ENCODE measurements at places on chromosomes 3 and 15.

- DNase-seq: no peak
These were observed 23.3 kb downstream of the LRRC2 start for GRCh38 chr3:46542801-46543201.

- DNase-seq: no peak
These were observed 367.5 kb upstream of the THBS1 start for GRCh38 chr15:39213385-39213840.

- no peak for DNase-seq
These were observed 274.0 kb upstream of the TGFBR2 start for GRCh38 chr3:30332196-30333021.

GRCh38 chr15:40858706-40859105 lies 14.9 kb downstream of the SPINT1 start:
- no peak for DNase-seq

GRCh38 chr3:171977860-171978259 lies 61.5 kb upstream of the FNDC3B start:
- DNase-seq: no peak

DNA sequence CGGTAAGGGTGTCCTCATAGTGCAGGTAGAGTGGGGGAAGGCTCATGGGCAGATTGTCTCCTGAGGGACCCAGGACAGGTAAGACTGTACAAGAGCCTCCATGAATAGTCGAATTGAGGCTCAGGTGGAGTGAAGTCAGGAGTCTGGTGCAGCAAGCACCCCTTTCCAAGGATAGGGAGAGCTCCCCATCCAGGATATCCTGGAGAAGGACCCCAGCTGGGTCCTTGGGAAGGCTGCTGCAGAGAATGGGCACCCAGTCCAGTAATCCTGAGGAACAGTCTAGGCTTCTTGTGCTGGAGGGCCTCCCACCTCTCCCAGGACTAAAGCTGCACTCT lies 592 bp downstream of the DUOXA2 start:
- no peak for DNase-seq

GRCh38 chr15:32641517-32642059 lies at the start of gene SCG5:
Gene SCG5 (plus strand): TSS chr15:32641710. CDS start chr15:32643593, 1,883 bp downstream.
- DNase-seq: no peak

GRCh38 chr3:172089250-172089649 lies 49.9 kb downstream of the FNDC3B start:
- no peak for DNase-seq

GRCh38 chr3:83033133-83033532 lies 1271.7 kb upstream of the GBE1 start:
- no peak for DNase-seq

DNA sequence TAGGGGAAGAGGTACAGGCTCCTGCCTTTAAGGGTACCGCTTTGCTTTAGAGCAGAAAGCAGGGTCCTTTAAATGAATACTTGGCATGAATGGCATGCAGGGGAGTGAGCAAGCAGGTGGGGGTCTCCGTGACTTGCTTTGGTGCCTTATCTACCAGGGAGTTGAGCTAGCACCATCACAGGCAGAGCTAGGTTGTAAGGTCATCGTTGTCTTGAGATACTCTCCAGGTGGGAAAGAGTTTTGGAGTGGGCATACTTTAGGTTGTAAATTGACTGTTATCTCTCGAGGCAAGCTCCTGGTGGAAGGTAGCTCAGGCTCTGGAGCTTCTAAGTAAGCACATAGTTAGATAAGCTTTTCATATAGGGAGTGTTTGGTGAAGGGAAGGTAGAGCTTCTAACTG lies 5.6 kb downstream of the GASK1A start:
- no peak for DNase-seq

DNA sequence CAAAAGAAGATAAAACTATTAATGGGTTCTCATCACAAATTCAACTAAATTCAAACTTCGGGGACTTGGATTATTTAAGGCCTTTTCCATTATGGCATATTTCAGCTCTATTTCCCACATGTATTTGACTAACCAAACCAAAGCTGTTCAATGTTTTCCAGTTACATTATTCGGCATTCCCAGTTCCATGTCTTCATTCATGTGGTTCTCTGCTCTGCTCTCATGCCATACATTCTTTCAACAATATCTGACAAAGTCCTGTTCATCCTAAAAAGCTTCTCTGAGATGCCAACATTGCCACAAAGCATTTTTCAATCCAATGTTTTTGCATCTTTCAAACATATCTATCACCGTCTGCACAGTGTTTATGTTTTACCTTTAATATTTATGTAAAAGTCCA lies 141.4 kb downstream of the GREM1 start:
- no peak for DNase-seq

- DNase-seq: no peak
These were observed 162.4 kb upstream of the GALNT15 start for GRCh38 chr3:16012086-16012485.

DNA sequence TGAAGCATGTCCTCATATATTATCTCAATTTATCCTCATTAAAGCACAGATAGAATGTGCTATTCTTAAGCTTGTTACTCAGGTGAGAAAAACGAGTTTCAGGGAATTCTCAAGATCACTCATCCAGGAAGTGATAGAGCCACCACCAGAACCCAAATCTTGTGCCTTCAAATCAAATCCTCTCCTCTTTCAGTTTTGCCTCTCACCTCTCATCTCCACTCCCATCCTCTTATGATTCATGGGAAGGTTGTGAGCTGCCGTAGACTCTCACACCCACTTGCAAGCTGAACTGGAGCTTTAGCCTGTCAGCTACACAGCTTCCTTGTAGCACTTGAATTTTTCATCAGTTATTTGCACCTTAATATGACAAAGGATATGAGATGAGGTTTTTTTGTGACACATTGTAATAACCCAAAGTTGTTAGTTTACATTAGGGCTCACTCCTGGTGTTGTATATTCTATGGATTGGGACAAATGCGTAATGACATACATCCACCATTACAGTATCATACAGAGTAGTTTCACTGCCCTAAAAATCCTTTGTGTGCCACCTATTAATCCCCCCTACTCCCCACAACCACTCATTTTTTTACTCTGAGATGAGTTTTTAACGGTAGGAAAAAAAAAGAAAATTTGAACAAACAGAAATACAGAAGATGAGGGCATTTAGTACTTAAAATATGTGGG lies 25.7 kb downstream of the GPR15 start:
- peak; percentile 38 for DNase-seq

DNA sequence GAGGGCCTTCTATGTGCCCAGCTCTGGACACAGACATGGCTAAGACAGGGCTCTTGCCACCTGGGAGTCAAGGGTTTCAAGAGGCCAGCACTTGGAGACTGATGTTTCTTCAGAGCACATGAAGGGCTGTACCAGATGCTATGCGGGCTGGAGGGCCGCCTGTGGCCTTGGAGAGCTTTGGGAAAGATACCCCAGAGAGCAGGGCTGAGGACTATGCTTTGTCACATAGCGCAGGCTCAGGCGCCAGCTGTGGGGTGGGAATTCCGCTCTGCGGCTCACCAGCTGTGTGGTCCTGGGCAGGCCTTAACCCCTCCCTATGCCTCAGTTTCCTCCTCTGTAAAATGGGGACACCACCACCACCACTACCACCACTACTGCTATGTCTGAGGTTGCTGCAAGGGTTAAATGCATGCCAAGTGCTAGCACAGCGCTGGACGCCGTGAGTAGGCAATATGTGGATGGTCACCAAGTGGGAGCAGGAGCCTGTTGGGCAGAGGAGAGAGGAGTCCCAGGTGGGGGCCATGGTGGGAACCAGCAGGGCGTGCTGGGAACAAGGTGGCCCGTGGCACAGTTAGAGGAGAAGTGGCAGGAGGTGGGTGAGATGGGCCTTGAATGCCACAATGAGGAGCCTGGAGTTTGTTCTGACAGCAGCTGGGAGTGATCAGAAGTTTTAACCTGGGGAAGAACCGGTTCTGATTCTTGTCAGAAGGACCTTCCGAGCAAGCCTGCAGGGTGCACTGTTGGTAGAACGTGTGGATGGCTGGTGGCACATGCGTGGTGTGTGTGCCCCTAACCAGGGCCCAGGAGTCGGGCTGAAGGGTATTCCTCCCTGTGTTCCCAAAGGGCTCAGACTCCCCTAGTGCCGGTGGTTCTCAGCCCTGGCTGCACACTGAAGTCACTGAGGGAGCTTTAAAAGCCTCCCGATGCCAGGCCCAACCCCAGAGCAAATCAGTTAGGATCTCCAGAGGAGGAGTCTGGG lies 41.7 kb downstream of the FEM1B start:
- no peak for DNase-seq

GRCh38 chr15:79310612-79310984 lies 314 bp upstream of the TMED3 start:
- no peak for DNase-seq

DNA sequence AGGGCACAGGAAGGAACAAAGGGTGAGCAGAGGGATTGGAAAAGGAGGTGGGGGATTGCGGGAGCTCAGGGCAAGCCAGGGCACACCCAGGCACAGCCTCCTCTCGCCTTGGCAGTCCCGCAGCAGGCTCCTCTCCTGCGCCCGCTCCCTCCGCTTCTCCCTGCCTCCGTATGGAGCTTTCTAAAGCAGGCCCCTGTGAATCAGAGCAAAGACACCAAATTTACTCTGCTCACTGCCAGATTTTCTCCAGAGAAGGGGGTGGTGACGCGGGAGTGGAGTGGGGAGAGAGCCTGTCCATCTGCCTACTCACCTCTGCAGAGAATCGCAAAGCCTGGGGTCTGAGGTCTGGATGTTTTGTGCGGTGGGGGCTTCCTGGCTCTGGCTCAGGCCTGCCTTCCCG lies 20.0 kb downstream of the ATP2B2 start:
- DNase-seq: no peak

DNA sequence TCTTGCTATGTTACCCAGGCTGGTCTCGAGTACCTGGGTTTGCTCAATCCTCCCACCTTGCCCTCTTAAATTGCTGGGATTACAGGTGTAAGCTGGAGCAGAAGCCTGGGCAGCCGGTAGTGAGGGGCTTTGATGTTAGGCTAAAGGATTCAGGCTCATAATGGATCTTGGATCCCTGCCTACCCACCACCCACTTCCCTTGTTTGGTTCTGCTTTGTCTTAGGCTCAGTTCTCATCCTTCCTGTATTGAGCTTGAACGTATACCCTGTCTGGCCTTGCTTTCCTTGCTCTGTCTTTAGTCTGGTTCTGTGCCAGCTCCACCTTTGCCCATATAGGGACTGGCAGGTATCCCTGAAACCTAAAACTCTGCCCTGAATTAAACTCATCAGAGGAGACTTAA lies 1.7 kb downstream of the PPCDC start:
- DNase-seq: no peak

DNA sequence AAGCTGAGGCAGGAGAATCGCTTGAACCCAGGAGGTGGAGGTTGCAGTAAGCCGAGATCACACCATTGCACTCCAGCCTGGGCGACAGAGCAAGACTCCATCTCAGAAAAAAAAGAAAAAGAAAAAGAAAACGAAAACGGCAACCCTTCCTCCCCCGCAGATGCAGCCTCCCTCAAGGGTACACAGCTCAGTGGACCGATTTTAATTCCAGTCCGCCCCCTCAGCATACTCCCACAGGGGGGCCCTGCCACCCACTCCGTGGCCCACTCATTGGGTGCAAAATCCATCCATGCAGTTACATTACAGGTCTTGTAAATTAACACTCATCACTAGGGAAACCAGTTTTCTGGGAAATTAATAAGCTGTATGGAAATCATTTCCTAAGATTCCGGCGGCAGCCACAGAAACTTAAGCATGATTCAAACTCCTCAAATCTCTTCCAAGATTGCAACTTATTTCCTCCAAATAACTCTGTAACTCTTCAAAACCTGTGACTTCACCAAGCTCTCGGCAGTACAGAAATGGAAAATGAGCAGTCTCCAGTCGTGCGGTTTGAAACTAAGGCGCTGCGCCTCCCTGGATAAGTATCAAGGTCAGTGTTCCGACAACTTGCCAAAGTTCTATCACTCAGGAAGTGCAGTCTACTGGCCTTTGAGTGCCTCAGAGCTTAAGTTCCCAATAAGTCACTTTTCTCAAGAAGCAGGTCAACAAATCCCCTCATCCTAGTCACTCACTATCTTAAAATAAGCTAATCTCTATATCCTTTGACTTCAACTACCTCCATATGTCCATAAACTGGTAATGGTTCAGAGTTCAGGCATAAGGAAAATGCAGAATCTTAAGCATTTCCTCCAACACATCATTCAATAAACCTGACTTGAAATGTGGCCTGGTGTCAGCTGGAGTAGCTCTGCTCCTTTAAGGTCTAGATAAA lies 24.7 kb upstream of the KLHL6 start:
- no peak for DNase-seq

DNA sequence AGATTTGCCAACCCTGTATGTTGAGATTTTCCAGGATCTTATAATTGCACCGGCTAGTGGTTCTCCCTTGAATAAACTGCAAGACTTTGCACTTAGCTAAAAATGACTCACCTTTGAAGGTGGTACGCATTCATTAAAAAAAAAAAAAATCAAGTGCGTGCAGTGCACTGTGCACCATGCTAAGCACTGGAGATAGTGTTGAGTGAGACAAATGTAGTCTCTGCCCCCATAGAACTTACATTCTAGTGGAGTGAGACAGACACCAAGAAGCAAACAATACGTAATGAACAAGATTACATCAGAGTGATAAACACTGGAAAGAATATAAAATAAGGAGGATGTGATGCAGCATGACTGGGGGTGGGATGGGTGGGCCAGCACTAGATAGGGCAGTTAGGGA lies 69.4 kb downstream of the ITPR1 start:
- DNase-seq: no peak

DNA sequence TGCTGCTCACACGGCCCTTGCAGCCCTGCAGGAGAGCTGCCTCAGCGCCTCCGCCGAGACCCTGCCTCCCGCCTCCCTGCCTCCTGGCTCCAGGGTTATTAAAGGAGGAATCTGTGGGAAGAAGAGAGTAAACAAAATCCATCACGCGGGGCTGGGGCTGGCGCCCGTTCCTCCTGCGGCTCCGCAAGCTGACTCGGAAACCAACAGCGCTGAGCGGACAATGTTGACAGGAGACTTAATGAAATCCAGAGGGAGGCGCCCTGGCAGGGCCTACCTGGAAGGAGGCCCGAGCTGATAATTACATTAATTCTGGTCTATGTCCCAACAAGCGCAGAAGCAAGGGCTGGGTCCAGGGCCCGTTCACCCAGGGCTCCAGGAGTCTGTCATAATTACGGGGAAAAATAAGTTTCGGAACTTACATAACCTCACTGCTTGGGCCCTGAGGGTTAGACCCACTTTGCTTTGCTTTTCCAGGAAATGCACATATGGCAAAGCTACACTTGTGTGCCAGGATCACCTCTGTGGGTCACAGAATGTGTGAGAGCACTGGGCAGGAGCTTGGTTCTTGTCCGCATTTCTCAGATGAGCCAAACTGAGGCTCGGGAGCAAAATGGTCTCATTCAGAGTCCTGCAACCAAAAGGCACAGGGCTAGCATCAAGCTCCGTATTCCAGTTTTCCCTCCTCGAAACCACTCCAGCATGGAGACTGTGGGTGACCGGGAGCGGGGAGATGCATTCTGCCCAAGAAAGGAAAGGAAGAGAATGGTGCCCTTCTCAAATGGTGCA lies 43.8 kb upstream of the SLC6A6 start:
- no peak for DNase-seq
